ENCODE measurements at places on chromosomes 1 and 21.

- peak; percentile 62 for DNase-seq
These were observed 1.2 kb downstream of the VAV3 start for GRCh38 chr1:107963601-107964335.

GRCh38 chr1:15825800-15826199 is 18.4 kb upstream of the UQCRHL start:
- no peak for DNase-seq

DNA sequence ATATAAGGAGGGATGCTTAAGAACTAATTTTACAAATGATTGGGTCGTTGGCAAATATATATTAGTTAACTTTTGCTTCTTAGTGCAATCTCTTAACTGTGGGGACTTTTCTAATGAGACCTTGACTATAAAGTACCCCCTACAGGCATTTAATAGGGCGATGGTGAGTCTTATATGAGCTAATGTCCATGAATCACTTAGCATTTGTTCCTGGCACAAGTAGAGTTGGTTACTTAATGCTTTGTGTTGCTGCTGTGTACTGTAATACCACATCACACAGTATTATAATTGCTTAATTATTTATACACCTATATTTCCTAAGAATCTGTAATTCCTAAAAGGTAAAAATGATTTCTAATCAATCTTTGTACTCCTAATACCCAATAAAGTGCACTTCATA is 25.3 kb upstream of the TMCO1 start:
- no peak for DNase-seq

DNA sequence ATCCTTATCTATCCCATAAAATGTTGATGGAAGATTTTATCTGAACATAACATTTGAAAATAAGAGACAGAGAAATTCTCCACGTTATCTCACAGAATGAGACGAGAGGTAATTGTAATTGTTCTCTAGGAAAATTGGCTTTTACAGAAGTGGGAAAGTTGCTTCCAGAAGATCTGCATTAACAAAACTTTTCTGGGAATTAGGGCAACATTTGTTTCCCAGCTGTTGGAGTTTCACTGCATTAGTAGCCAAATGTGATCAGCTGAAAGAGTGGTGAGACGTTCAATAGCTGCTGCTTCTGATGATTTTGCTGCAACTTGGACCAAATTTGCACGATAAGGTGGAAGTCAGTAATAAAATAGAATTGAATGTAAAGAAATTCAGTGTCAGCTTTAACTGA is 7.6 kb downstream of the CHODL start:
- DNase-seq = peak; percentile 63

DNA sequence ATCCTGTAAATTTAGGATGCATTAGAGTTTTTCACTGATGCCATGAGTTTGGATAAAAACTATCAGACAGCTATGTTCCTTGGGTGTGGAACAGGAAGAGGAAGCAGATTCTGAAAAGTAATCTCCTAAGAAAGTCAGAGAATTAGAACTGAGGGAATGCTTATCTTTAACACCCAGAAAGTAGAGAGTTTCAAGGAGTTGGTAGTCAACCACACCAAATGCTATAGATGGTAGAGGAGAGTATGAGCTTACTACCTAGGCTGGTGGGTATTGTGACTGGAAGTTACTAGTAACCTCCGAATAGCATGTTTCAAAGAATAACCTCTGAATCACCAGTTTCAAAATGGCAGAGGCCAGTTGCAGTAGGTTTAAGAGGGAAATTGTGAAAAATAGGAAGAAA is 288.0 kb downstream of the HMCN1 start:
- DNase-seq = no peak

GRCh38 chr1:189499736-189500135 is 977.9 kb downstream of the BRINP3 start:
- no peak for DNase-seq

- no peak for DNase-seq
These were observed 8.7 kb downstream of the CTXND2 start for GRCh38 chr1:150895618-150896017.

GRCh38 chr1:56547977-56548376 is 31.4 kb downstream of the PLPP3 start:
- DNase-seq = no peak

- no peak for DNase-seq
These were observed 391.2 kb downstream of the DPYD start for GRCh38 chr1:97529600-97529999.

DNA sequence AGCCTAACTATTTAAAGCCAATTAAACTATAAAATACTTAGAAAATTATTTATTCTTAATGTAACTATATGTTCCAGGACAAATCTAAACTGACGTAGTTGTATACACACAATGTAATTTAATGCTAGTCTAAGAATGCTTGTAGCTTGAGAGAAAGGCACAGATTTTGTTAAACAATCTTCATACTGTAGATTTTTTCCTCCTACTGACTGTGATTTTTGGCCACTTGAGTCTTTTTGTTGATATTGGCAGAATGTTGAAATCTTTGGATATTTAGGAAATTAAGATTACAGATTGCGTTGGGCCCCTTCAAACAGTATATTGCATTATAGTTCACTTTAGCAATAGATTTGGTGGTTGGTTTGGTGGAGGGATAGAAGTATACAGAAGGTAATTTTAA is 40.5 kb downstream of the ATF3 start:
- DNase-seq = no peak

DNA sequence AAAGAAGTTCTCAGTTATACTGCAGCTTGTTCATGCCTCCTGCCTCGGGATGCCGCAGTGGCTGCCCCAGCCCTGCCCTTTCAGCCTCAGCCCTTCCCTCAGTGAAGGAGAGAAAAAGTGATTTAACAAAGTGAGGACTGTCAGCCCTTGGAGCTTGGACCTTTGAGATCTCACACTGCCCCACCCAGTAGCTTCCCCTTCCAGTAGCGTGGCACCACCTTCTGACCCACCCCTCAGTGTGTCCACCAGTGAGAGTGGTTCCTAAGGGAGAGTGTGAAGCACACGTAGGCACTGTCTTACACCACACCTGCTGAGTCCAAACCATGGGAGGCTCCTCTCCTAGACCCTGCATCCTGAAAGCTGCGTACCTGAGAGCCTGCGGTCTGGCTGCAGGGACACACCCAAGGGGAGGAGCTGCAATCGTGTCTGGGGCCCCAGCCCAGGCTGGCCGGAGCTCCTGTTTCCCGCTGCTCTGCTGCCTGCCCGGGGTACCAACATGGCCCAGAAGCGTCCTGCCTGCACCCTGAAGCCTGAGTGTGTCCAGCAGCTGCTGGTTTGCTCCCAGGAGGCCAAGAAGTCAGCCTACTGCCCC is at the start of gene CDA:
Gene CDA (plus strand): TSS at position 464 of the 592 bp plus-strand sequence. CDS start 33 bp downstream, at position 497.
- no peak for DNase-seq

- no peak for DNase-seq
These were observed 8.1 kb upstream of the CNN3 start for GRCh38 chr1:94935034-94935433.

GRCh38 chr1:64834734-64835133 is 89.9 kb downstream of the RAVER2 start:
- no peak for DNase-seq

GRCh38 chr1:55575571-55576279 is 360.6 kb upstream of the USP24 start:
- DNase-seq = no peak

Measured in eye (tissue), 1 donor.